Activated T-helper 1 cell treated with anti-CD3 and anti-CD28 coated beads, Interleukin-12 subunit alpha, Interleukin-12 subunit beta, Interleukin-2, Interleukin-4 antibody, amounts not matched to agents 30 ng/mL and 10 ng/mL and 1 ng/mL, durations not matched to agents 14 hours and 24 hours and 36 hours (primary cell): ENCODE measurements at places on chromosomes 7 and 10. TPM values are rescaled to one million over a fixed set of nuclear protein-coding genes. Genes with fewer than 3 reads are reported as not detected.

CH25H gene
- total RNA-seq: not detected in 2 replicates

FGFBP3 gene
- total RNA-seq: 2.5 TPM in 2 replicates

TUBAL3 gene
- total RNA-seq: not detected in 2 replicates

CLDN3 gene
- not detected in 2 replicates for total RNA-seq

HABP2 gene
- not detected in 2 replicates for total RNA-seq

RSU1 gene
- total RNA-seq: 46.9 and 47.5 TPM in 2 replicates

GLRX3 gene
- 119 and 129 TPM in 2 replicates for total RNA-seq

STRA8 gene
- not detected in 2 replicates for total RNA-seq

OR6B1 gene
- not detected in 2 replicates for total RNA-seq

HGF gene
- not detected in 2 replicates for total RNA-seq

TMEM72 gene
- not detected in 2 replicates for total RNA-seq

HTR5A gene
- not detected in 2 replicates for total RNA-seq

DNA2 gene
- 50.2 and 54.3 TPM in 2 replicates for total RNA-seq

CFAP43 gene
- not detected in 2 replicates for total RNA-seq

DRGX gene
- total RNA-seq: not detected in 2 replicates

AKR1B15 gene
- not detected in 2 replicates for total RNA-seq

SYT15B gene
- 0.15 and 0.23 TPM in 2 replicates for total RNA-seq

FOXP2 gene
- total RNA-seq: not detected in 2 replicates

CFAP58 gene
- total RNA-seq: 0.08 and 0.24 TPM in 2 replicates

MBL2 gene
- not detected in 2 replicates for total RNA-seq

MSS51 gene
- total RNA-seq: 3.1 and 3.7 TPM in 2 replicates

PNLIPRP2 gene
- total RNA-seq: not detected in 2 replicates

CYP3A4 gene
- total RNA-seq: not detected in 2 replicates

SPDYE6 gene
- total RNA-seq: not detected in 2 replicates

NRCAM gene
- 0.17 and 0.21 TPM in 2 replicates for total RNA-seq

LRRD1 gene
- total RNA-seq: not detected in 2 replicates

RBP3 gene
- total RNA-seq: not detected in 2 replicates

IGF2BP3 gene
- total RNA-seq: 2.5 and 2.7 TPM in 2 replicates

PKD2L1 gene
- total RNA-seq: not detected in 2 replicates

IL15RA gene
- total RNA-seq: 23.4 and 24.4 TPM in 2 replicates

CRYGN gene
- total RNA-seq: 0.22 TPM in 1 of 2 replicates, not detected in the other

CYP2E1 gene
- 0.52 TPM in 1 of 2 replicates, not detected in the other for total RNA-seq
